Muscle of leg (tissue), 16 donors: ENCODE measurements at places on chromosomes 1 and 21. TPM values are rescaled to one million over a fixed set of nuclear protein-coding genes. Genes with fewer than 3 reads are reported as not detected.

KCNE1 gene
- total RNA-seq: 0.31 TPM

OPRD1 gene
- 0.27 TPM for total RNA-seq

HES4 gene
- 39.4 TPM for total RNA-seq

KRTAP20-1 gene
- not detected for total RNA-seq

PRELP gene
- 1.5 TPM for total RNA-seq

CGN gene
- 0.35 TPM for total RNA-seq

PADI4 gene
- total RNA-seq: 0.18 TPM

BSND gene
- not detected for total RNA-seq

GRCh38 chr1:22031214-22031962 is 21.1 kb upstream of the CDC42 start:
- peak; percentile 60 for DNase-seq

GRCh38 chr1:223106856-223107255 is 36.2 kb downstream of the TLR5 start:
- DNase-seq: peak; percentile 51

DNA sequence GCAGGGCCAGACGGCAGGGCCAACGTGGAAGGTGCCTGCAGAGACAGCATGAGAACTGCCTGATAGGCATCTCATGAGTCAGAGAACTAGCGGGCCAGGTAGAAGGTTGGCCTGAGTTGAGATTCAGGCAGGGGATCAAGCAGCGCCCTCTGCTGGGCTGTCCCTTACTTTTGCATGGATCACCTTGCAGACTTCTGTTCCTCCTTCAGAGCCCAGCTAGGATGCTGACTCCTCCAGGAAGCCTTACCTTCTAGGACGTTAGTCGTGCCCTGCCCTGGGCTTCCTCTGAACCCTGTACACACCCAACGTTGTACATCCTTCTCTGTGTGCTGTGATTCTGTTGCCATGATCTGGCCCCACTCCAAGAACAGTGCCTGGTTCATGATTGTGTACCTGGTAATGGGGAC is 231.3 kb upstream of the VAMP3 start:
- no peak for DNase-seq

DNA sequence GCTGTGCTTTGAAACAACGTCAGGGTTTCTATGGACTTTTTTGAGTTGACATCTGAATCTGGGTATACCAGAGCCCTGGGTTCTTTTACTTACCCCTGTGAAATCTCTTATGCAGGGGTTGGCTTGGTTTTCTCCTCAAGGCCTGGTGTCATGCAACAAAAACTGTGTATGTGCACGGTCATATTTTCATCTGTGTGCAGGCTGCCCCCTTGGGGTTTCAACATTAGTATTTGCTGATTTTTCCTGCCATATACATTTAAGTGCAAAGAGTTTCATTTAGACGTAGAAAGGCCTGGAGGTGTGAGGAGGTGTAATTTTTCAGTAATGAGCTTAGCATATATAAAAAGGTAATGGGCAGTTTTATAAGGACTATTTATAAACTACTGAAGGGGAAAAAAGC is 22.0 kb upstream of the ZBTB18 start:
- DNase-seq: no peak

- DNase-seq: no peak
Observed at GRCh38 chr21:15219039-15219438, 154.2 kb upstream of the NRIP1 start.

DNA sequence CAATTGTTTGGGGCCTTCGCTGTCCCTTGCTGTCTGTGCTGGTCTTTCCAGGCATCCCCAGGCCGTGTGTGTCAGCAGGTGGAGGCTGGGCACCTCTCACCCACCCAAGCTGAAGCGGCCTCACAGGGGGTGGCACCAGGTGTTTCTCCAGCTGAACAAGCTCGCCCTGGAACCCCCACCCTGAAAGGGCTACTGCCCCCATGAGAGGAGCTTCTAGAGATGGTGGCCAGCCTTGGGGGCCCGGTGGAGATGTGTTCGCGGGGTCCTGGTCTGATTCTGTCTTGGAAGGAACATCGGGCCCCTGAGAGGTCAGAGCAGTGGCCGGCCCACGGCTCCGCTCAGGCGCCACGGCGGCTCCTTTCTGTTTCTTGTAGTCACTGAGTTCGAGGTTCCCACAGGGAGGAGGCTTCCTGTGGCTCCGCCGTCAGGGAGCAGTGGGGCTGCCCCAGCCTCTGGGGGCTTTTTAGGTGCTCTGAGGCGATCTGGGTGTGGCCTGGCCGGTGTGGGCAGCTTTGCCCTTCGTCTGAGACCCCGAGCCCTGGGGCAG is 46.9 kb downstream of the SKI start:
- no peak for DNase-seq

DNA sequence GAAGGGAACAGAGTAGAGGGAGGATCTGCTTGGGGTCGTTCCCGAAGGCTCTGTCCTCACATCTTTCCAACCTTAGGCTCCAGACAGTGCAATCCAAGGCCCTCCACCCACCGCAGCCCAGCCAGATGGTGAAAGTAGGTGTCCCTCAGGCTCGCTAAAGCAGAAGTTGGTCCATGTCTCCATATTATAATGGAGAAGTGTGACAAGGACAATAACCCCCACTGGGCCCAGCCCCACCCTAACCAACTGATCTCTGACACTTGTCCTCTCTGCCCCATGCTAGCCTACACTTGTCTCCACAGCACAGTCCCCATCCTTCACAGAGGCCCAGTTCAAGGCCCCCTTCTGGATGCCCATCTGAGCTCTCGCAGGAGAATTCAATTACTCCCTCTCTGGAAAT is 48.7 kb downstream of the DMAP1 start:
- no peak for DNase-seq

DNA sequence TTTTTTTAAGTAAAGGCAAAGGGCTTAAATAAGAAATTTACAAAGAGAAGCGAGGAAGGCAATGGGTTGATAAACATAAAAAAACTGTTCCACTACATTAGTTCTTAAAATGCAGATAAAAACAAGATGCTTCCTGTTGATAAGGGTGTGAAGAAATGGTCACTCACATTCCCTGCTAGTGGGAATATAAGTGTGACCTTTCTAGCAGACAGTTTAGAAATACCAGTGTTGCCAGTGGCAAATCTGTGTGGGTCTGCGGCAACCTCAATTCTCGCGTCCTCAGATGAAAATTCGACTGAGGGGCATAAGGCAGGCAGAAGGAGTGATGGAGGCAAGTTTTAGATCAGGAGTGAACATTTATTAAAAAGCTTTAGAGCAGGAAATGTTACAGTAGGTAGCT is 151.1 kb downstream of the NTNG1 start:
- DNase-seq: no peak

DNA sequence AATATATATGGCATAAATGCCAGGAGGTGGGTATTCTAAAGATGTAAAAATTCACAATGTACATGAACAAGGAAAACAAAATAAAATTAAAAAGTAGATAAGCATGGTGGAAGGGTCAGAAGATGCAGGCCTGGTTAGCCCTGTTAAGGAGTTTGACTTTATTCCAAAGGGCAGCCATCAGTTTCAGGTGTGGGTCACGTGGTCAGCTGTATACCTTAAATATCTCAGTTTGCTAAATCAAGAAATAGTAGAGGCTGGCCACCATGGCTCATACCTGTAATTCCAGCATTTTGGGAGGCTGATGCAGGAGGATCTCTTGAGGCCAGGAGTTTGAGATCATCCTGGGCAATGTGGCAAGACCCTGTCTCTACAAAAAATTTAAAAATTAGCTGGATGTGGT is 8.5 kb upstream of the PINK1 start:
- no peak for DNase-seq

- DNase-seq: no peak
Observed at GRCh38 chr1:39034114-39034654, 8.0 kb downstream of the NDUFS5 start.

DNA sequence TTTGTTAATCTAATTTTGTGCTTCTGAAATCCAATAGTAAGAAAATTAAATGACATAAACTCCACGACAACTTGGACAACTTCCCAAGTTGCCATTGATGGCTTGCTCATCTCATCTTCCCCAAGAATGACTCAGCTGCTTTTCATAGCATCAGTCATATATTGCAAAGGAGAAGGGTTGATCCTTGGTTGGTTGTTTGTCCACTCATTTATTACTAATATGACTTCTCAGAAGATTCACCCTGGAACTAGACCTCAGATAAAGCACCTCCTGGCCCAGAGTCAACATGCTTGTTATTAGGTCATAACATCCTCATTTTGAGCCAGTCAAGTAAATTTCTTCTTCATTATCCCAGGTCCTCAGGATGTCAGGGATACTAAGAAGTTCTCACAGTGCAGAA is 2.3 kb upstream of the LCE3D start:
- DNase-seq: no peak

DNA sequence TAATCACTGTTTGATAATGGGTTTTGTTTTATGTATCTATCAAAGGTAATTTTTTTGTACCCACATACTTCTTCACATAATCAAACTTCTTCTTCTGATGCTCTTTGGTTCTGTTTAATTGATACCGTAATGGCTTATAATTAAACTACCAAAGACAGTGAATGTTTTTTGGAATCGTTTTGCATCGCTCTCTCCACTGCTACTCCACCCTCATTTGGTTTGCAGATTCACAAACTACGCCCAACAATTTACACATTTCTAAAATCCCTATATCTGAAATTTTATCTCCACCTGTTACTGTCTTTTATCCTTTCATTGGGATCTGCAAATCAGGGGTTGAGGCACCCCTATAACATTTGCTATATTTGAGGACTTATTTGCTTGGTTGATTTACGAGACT is 319.6 kb downstream of the RWDD3 start:
- no peak for DNase-seq

DNA sequence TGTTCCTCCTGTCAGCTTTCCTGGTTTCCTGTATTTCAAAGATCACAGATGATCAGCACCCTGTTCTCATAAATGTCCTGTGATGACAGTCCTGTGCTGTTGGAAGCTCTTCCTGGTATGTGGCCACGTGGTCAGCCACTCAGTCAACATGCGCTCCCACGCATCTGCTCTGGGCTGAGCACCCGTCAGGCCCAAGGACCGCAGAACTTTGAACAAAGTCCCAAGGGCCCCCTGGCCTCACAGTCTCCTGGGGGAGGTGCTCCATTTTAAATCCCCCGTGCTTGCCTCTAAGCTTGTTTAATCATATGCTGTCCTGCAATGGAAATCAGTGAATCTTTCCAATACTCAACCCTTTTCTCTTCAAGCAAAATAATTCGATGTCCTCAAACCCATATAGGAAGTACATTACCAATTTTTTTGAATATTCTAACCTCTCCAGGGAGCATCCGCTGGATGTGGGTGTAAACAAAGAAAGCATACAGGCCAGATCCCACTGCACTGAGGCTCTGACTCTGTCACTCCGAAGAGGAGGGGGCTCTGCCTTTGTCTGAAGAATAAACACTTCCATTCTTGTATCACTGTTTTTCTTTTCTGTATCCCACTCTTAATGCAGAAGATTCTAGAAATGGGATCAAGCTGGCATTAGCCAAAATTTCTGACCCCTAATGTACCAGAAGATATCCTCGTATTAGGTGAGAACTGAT is 250.3 kb downstream of the SDCCAG8 start:
- DNase-seq: no peak

DNA sequence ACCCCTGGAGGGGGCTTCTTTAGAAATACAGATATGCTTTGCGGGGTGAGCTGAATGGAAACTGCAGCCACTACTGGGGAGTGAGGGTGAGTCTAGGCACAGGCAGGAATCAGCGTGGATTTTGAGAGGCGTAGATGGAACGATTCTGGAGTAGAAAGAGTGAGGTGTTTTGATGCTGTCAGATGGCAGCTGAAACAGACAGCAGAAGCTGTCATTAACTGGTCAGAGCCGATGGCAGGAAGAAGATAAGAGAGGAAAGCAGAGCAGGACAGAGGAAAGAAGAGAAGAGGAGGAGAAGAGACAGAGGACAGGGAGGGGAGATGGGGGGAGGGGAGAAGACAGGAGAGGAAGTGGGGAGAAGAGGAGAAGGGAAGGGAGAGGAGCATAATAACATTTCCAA is 138.5 kb downstream of the LRIG2 start:
- no peak for DNase-seq

DNA sequence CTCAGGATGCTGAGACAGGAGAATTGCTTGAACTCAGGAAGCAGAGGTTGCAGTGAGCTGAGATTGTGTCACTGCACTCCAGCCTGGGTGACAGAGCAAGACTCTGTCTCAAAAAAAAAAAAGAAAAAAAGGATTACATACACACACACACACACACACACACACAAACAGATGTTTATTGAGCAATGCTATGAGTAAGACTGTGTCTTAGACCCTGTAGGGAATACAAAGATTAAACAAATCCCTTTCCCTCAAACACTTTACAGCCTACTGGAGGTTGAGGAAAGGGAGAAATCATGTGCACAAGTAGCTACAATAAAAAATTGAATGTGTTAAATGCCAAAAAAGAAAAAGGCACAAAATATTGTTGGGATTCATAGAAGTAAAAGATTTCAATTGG is 58.1 kb downstream of the RPAP2 start:
- DNase-seq: no peak

DNA sequence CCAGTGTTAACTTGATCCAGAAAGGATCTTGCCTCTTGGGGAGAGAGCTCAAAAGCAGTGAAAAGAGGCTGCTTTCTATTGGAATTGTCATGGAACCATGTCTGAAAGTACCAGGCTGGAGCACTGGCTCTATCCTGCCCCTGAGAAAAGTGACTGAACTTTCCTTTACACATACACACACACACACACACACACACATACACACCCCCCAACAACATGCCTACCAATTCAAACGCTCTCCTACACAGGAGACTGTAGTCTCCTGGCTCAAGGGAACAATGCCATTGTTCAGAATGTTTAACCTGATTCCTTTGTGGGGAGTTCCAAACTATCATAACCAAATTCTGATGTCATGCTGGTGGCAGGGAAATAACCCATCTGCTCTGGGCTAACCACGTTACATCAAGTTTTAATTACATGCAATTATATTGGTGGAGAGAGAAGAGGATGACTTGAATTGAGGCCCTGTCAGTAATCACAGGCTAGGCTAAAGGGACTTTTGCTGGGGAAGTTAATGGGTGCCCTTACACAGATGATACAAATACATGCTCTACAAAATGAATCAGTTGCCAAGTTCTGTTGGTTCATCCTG is 52.3 kb upstream of the DUSP10 start:
- DNase-seq: no peak

DNA sequence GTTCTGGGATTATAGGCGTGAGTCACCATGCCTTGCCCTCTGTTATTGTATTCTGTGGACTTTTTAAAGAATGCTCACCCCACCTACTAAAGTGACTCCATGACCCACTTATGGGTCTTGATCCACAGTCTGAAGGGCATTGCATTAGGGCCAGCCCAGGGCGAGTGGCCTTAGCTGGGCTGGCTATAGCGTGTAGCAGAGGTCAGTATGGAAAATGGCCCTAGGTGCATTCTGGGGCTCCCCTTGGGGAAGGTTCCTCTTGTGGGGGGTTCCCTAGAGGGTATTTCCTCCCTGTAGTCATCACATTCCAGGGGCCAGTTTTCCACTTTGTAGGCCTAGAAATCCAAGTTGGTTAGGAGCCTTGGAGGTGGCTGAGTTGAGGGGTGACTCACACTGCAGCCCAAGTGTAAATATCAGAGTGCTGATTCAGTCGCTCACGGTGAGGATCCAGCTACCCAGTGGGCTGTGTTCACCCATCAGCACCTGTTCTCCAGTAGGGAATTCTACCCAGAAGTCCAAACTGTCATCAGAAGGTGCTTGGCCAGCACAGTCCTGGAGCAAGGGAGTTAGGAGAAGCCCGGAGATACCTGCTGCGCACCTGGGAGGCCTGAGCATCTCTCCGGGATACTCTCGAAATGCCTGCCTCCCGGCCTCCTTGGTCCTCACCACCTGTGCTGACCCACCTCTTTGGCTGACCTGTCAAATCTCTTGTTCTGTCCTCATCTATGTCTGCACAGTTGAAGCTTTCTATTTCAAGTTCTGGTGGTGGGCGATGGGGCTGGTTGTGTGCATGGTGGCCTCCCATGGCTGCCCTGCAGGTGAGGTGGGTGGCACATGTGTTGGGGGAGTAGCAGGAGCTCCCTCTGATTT is 52.2 kb downstream of the NENF start:
- no peak for DNase-seq
